ENCODE measurements at places on chromosomes 16 and 17. TPM values are rescaled to one million over a fixed set of nuclear protein-coding genes. Genes with fewer than 3 reads are reported as not detected.

Gene CCL16
- 0.14 TPM for polyA plus RNA-seq

DNA sequence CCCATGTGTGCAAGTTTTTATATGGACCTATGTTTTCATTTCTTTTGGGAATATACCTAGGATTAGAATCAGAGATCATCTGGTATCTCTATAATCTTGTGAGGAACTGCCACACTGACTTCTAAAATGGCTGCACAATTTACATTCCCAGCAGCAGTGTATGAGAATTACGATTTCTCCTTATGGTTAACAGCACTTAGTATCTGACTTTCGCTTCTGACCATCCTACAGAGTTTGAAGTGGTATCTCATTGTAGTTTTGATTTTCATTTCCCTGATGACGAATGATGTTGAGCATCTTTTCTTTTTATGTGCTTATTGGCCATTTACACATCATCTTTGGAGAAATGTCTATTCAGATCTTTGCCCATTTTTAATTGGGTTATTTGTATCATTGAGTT lies 10.0 kb downstream of the C16orf96 start:
- H3K4me3 ChIP-seq, result no peak overlapping the region
- DNase-seq, result no peak
- no peaks in the 10 kb centered on the region for H3K36me3 ChIP-seq

GRCh38 chr16:11610121-11610505 lies 23.4 kb upstream of the LITAF start:
- peaks cover 22% of the 10 kb centered on the region for H3K4me1 ChIP-seq
- no peak overlapping the region for H3K4me3 ChIP-seq
- H3K27me3 ChIP-seq, result no peaks in the 10 kb centered on the region
- H3K36me3 ChIP-seq, result no peaks in the 10 kb centered on the region
- no peak for DNase-seq

GRCh38 chr16:70788668-70789594 lies 12.0 kb downstream of the VAC14 start:
- DNase-seq, result peak; percentile 83
- H3K27ac ChIP-seq, result no peak overlapping the region
- no peaks in the 10 kb centered on the region for H3K4me1 ChIP-seq
- no peak overlapping the region for H3K4me3 ChIP-seq

GRCh38 chr17:41678907-41679739 lies 9.6 kb upstream of the EIF1 start:
- DNase-seq, result peak; percentile 33
- H3K4me3 ChIP-seq, result peak overlapping the region; percentile 3
- peak overlapping the region; percentile 93 for H3K27ac ChIP-seq
- H3K27me3 ChIP-seq, result no peaks in the 10 kb centered on the region
